Vagina (tissue), 2 donors: ENCODE measurements at places on chromosomes 16 and 17.
A peak's percentile ranks its signal among the peaks of the same experiment; 100 is the strongest.

DNA sequence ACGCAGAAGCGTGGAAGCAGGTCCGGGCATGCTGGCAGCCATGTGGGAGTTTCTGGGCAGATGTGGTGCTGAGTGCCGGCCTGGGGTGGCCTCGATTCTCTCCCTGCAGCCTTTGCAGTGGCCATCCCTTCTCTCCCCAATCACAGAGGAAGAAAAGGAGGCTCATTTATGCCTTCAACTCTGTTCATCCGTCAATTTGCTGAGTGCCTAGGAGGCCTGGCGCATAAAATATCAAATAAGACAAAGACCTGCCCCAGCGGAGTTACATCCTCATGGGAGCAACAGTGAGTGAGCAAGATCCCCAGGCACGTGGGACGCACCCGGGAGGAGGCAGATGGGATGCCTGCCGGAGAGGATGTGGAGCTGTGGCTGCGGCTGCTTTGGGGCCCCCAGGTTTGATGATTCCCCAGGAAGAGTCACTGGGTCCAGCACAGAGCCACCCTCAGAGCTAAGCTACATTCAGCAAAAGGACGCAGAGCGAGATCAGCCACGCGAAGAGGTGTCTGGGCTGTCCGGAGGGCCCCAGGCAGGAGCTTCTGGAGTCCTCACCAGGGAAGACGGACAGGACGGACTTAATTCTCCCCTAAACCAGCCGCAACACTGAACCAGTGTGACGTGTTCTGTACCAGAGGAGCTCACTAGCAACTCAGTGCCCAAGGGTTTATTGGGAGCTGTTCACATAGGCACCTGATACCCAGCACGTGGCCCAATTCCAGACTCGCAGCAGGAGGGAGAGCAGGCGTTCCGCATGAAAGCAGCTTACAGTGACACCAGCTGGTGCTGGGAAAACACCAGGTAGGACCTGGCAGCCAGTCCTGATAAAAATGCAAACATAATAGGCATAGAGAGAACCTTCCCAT, 11.3 kb downstream of the CA5A start:
- DNase-seq, result no peak

GRCh38 chr17:17566896-17567513, 24.5 kb downstream of the PEMT start:
- DNase-seq, result no peak

GRCh38 chr17:76134911-76135809, 5.9 kb downstream of the FOXJ1 start:
- DNase-seq, result no peak

- peak; percentile 95 for DNase-seq
These were observed 2.4 kb upstream of the CCL3L1 start for GRCh38 chr17:36198831-36199465.

GRCh38 chr16:30406795-30407101, 658 bp upstream of the ZNF771 start:
- DNase-seq, result no peak

GRCh38 chr16:20191566-20191965, 117.9 kb upstream of the GPR139 start:
- DNase-seq, result no peak
